ENCODE measurements at places on chromosomes 2 and 18.

- DNase-seq = peak; percentile 14
These were observed 55.8 kb downstream of the MYOM1 start for GRCh38 chr18:3163968-3164367.

- no peak for DNase-seq
These were observed at the start of gene EDAR for GRCh38 chr2:108988796-108989713. TSS of gene EDAR (minus strand) at chr2:108989220. CDS start at chr2:108931014, 58,206 bp downstream.

GRCh38 chr2:234100686-234101085 lies 50.2 kb downstream of the SPP2 start:
- no peak for DNase-seq

DNA sequence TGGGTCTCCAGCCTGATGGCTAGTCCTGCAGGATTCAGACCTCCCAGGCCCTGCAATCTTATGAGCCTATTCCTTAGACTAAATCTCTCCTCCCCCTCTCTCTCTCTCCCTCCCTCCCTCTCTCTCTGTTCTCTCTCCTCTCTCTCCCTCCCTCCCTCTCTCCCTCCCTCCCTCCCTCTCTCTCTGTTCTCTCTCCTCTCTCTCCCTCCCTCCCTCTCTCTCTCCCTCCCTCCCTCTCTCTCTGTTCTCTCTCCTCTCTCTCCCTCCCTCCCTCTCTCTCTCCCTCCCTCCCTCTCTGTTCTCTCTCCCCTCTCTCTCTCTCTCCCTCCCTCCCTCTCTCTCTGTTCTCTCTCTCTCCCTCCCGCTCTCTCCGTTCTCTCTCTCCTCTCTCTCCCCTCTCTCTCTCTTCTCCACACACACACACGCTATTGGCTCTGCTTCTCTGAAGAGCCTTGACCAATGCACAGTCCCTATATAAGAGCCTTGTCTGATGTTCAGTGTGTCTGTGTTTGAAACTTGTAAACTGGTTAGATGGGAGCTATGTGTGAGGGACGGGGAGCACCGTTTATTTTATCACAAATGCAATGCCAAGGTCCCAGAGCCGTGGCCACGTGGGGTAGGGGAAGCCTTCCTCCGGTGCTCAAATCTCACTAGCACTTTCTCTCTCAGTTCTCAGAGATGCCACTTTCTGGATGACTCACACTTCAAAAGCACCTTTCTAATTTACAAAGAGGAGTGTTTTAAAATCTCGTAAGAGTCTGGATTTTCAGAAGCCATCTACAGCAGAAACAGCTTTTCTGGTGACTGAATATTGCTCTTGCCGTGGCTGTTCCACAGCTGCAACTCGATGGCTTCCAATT lies 9.4 kb upstream of the PRLH start:
- no peak for DNase-seq

DNA sequence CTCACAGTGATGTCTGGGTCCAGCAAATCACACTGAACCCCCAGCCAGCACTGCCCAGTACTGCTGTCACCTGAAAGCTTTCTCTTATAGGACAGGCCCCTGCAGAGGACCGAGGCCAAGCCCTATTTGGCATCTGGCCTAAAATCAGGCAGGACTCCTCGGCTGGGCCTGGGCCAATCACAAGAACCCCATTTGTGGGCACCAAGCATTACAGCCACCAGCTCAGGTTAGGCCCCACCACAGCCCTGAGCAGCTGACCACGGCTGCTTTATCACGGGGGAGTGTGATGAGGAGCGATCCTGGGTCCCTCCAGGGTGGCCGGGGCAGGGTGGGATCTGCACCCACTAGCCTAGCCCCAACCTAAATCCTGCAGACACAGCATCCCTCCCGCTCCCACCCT lies 8.2 kb downstream of the BIN1 start:
- no peak for DNase-seq

GRCh38 chr2:178195390-178196166 lies 1.3 kb downstream of the OSBPL6 start:
- DNase-seq = no peak

DNA sequence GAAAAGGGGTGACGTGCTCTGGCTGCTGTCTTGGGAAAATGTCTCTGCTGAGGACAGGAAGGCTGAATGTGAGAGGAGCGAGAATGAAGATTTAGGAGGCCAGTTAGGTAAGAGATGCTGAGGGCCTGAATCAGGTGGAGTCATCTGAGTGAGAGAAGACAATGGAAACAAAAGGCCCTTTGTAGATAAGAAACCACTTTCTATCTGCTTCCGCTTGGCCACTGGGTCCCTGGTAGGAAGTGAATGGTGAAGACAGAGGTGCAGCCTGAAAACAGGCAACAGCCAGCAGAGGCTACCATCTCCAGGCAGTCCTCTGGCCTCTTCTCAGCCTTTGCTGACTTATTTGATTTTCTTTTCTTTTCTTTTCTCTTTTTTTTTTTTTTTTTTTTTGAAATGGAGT lies 374.0 kb upstream of the SLC14A2 start:
- no peak for DNase-seq

DNA sequence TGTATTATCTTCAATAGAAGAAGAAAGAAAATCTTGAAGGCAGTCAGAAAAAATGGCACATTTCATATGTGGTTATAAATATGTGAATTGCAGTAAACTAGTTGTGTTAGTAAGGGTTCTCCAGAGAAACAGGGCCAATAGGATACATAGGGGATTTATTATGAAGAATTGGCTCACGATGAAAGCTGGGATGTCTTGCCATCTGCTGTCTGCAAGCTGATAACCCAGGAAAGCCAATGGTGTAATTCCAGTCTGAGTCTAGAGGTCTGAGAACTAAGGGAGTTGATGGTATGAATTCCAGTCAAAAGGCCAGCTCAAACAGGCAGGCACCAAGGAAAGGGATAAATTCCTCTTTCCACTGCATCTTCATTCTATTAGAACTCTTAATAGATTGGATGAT lies 362.4 kb downstream of the KCNJ3 start:
- no peak for DNase-seq

- DNase-seq = no peak
These were observed 46.6 kb downstream of the PLCL1 start for GRCh38 chr2:197850882-197851450.

GRCh38 chr18:13940326-13940725 lies 25.0 kb upstream of the MC2R start:
- DNase-seq = no peak

GRCh38 chr2:241558532-241559322 lies at the start of gene BOK:
TSS of gene BOK (plus strand) at chr2:241558745. CDS start at chr2:241559484, 739 bp downstream.
- DNase-seq = peak; percentile 30

DNA sequence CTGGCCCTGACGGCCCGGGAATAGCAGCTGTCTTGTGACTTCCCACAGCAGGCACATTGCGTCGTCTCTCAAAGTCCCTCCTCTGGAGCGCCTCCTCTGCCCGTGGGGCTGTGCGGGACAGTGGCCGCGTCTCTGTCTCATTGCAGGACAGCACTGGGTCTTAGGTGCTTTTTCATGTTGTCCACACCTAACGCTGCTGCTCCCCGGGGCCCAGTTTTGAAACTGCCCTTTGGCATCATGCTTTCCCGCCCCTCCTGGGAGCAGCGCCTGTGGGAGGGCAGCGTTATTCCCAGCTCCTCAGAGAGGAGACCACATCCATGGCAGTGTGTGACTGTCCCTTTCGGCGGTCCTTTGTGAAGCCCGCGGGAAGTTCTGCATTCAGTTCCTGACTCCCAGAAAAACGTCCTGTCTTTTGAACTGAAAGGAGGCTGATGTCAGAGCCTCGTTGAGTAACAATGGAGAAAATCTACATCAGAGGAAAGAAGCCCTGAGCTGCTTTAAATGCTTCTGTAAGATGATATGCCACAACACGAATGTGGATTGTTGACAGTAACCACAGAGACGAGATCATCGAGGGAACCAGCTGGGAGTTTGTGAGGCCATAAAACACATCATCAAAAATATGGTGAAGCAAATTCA lies 226.0 kb downstream of the FAM210A start:
- peak; percentile 32 for DNase-seq

DNA sequence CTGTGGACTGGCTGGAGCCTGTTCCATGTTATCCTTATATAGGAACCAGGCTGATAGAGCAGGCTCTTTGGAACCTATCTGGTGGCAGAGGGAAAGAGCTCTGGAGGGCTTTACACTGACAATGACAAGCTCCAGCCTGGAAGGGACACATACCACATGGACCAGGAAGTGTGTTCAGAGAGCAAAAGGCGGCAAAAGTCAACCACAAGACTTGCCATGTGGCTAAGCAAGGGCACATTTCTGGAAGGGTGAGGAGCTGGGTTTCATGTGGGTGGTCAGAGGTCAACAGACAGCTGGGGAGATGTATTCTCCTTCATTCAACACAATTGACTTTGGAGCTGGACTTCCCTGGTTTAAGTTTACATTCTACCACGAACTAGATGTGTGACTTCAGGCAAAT lies 325.2 kb downstream of the DYSF start:
- no peak for DNase-seq

DNA sequence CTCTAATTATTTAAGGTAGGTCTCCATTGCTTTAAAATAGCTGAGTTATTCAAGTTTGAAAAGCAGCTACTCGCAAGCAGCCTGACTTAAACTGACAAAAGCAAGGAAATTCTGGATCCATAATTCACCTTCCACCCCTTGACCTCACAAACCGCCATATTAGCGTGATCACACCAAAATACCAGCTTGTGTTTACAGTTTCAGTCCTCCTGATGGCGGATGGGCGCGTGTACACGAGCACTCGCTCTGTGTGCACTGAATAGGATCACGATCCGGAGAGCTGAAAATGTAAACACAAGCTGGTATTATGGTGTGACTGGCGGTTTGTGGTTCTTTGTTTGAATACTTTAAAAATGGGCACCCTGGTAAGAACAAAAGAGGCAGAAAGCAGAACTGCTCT lies 42.4 kb upstream of the PSMD14 start:
- no peak for DNase-seq

DNA sequence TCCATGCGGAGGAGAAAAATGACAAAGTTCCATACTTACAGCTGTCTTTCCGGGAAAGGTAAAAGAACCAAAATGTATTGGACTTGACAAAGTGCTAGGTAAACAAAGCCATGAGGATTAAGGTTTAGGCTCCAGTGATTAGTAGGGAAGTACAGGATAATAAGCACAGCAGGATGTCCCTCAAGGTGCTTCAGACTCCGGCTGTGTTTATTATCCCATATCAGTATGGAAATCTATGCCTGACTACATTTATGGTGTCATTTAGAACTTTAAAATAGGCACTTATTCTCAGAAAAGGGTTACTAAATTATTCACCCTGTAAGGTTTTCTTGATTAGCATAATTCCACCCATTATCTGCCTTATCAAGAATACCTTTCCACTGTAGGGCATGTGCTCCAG lies 136.3 kb upstream of the CCDC68 start:
- no peak for DNase-seq

DNA sequence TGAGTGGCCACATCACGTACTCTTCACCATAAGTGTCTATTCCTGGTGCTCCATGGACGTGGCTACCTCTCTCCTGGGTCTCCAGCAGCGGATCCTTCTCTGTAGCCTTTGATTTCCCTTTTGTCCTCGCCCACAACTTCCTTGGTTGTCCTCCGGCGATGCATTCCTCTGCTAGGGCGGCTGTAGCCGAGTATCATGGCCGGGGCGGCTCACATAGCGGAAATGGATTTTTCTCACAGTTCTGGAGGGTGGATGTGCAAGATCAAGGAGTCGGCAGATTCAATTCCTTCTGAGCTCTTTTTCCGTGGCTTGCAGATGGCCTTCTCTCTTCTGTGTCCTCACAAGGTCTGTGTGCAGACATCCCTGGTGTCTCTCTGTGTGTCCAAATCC lies 35.7 kb downstream of the ACKR3 start:
- DNase-seq = no peak

GRCh38 chr2:38483776-38484501 lies 106.9 kb upstream of the ATL2 start:
- no peak for DNase-seq

DNA sequence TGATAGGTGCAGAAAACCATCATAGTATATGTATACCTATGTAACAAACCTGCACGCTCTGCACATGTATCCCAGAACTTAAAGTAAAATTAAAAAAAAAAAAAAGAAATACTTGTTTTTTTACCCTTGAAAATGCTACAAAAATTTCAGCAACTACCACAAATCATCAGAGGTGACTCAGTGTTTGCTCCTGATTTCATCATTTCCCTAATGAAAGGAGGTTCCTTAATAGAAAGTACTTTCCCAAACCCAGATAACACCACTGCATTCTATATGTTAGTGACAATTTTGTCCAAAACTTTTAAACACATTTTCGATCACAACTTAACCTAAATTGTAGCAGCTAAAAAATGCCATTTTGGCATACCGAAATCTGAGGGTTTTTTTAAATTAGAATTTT lies 163.3 kb downstream of the SLC39A10 start:
- peak; percentile 47 for DNase-seq

DNA sequence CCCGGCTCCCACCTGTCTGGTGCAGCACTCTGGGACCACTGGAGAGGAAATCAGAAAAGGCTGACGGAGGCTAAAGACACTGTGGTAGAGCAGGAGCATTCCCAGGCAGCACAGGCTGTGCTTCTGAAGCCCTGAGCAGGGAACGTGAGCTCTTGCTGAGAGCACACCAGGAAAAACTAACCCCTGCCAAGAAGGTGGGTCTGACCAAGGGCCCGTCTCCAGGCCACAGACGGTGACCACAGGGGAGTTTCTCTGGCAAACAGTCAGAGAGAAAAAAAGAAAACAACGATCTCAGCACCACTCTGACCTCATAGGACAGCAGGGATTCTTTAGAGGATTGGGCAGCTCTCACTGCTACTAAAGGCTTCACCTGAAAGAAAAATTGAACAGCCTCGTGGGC lies 201.4 kb downstream of the AFF3 start:
- DNase-seq = no peak

DNA sequence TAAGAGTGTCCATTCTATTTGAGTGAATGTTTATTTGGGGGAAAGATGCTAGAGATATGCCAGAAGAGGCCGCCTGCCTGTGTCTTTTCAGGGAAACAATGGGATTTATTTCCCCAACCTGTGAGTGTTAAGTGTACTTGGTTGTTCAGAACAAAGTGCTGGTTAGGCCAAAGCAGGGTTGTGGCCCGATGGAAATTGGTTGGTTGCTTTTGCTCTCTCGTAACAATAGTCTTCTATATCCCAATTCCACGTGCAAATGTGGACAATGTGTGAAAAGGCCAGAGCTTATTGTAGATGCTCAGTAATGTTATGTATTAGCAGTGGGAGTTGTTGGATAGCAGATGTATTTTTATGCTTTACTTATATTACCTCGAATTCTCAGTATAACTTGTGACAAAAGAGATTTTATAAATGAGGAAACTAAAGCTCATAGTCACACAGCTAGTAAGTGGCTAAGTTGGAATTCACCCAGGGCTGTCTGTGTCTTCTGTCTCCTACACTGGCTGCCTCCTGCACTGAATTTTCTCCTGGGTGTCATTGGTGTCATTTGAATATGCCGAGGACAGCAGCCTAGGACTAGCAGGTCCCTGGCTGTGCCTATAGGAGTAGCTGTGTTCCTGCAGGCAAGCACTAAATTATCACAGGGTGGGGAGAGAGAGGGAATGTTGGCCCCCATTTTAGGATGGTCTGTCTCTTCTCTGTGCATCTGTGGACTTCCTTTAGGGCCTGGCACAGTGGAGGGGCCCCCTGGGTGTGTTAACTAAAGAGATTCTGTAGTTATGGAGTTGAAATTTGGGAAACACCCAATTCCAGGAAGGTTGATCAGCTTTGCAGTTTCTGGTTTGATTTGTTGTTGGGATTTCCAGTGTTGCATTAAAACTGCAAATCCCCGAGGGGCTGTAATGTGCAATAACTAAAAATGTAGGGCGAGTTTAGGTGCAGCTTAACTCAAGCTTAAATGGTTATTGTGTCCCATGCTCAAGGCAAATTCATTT lies 21.6 kb downstream of the GPD2 start:
- peak; percentile 79 for DNase-seq

- no peak for DNase-seq
These were observed 67.3 kb downstream of the ASB1 start for GRCh38 chr2:238493880-238494572.

GRCh38 chr2:128578406-128579390 lies 260.0 kb upstream of the HS6ST1 start:
- no peak for DNase-seq

Data from suppressor macrophage treated with lipopolysaccharide for 4 hours (primary cell).